CD14-positive monocyte (primary cell): ENCODE measurements at places on chromosomes 1 and 21.
A peak's percentile ranks its signal among the peaks of the same experiment; 100 is the strongest.

- no peak for DNase-seq
Observed at GRCh38 chr1:36938819-36939218, 95.5 kb downstream of the GRIK3 start.

DNA sequence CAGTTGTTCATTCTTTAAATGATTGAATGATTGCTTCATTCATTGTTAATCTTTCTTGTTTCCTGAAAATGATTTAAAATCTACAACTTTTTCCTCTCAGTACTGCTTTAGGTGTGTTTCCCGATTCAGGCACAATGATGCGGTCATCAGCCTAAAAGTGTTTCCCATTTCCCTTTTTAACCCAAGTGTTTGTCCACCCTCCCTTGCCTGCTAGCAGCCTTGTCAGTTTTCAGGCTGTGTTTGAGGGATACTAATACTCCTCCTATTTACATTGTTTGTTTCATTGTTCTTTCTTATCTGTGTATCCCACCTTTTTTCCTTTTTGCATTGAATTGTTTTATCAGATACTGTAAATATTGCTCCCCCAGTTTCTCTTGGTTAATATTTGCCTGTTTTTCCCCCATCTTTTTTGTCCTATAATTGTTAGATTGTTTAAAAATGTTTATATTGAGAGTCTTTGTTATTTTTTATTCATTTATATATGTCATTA is 131.1 kb downstream of the KIAA0319L start:
- peak; percentile 27 for DNase-seq

- DNase-seq: no peak
Observed at GRCh38 chr1:111603979-111604378, 15.6 kb upstream of the RAP1A start.

GRCh38 chr1:2019172-2019543 is at the start of gene GABRD:
TSS of gene GABRD (plus strand) at chr1:2019345. CDS start at chr1:2019424, 79 bp downstream.
- no peak for DNase-seq

DNA sequence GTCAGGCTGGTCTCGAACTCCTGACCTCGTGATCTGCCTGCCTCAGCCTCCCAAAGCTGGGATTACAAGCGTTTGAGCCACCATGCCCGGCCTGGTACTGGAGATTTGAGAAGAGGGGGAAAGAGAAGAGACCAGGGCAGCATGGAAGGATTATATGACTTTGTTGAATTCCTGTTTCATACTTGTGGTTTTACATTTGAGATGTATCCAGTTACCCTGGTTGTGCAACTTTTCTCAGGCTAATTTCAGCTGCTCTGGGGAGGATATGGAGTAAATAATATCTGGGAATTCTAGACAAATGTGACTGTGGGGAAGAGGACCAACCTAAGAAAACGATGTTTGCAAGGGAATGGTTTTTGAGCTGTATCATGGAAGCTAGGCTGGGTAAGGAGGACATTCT is 89.5 kb upstream of the GREM2 start:
- no peak for DNase-seq

GRCh38 chr1:236854605-236854983 is 59.5 kb downstream of the MTR start:
- DNase-seq: no peak

- no peak for DNase-seq
Observed at GRCh38 chr1:125087247-125087646, 3902.5 kb downstream of the SRGAP2C start.

GRCh38 chr1:75725266-75725665 is 757 bp downstream of the ACADM start:
- no peak for DNase-seq

GRCh38 chr1:35715568-35716002 is 3.1 kb downstream of the C1orf216 start:
- DNase-seq: peak; percentile 63

DNA sequence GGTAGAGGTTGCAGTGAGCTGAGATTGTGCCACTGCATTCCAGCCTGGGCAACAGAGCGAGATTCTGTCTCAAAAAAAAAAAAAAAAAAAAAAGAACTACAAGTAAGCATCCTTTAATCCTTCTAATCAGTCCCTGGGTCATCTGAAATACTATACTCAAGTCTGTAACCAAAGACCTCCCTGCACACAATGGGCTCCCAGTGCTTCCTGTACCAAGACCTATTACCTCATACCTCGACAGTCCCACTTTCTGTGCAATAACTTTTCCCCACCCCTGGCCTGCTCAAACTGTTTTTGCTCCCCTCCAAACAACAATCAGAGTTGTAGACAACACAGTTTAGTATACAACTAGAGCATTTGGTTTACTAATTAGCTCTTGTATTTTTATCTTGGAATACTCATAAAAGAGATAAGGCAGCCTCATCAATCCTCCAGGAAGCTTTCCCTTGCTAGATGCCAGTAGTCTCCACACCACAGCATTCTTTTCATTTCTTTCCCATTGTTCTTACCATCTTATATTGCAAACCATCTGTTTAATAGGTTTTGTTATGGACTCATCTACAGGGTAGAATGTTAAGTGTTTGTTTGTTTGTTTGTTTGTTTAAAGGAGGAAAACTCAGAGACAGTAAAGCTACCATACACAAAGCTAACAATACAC is 19.2 kb upstream of the RLF start:
- DNase-seq: no peak

DNA sequence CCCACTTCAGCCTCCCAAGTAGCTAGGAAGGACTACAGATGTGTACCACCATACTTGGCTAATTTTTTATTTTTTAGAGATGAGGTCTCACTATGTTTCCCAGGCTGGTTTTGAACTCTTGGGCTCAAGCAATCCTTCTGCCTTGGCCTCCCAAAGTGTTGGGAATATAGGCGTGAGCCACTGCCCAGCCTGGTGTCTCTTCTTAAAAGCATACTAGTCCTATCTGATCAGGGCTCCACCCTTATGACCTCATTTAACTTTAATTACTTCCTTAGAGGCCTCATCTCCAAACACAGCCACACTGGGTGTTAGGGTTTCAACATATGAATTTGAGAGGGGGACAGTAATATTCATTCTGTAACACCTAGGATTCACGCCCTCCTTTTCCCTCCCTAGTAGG is 130.9 kb downstream of the GLIS1 start:
- DNase-seq: no peak

- no peak for DNase-seq
Observed at GRCh38 chr1:66729523-66729922, 22.7 kb upstream of the DYNLT5 start.

DNA sequence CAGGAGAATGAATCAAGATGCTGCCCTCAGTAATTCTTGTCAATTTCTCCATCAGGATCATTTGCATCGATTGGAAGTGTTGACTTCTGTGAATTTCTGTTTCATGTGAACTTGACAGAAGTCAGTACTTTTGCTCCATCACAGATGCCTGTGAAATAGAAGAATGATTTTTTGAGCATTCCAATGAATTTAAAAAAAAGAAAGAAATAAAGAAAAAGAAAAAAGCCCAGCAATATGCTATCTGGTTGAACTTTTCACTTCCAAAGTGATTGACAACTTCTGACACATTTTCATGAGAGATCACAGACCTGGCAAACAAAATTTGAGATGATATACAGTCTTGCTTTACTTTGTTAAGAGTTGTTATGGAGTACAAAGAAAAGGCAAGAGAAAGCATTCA is 175.3 kb downstream of the RWDD3 start:
- DNase-seq: no peak

DNA sequence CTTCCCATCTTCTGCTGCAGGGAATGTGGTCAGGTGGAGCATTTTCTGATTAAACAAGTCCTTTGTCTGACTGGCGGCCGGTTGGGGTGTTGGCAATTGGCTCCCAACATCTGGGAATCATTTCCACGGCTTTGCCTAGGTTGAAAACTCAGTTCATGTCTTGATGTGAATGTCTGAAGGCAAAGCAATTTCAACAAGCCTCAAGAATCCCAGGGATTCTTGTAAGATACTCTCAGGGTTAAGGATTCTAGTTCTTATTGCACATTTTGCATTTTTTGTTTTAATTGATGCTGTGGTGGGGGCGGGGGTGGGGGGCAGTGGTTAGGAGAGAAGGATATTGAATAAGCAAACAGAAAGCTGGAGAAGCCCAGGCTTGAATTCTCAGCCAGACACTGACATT is 273.9 kb downstream of the KIF26B start:
- no peak for DNase-seq
